ENCODE measurements at places on chromosomes 3 and 15. TPM values are rescaled to one million over a fixed set of nuclear protein-coding genes. Genes with fewer than 3 reads are reported as not detected.

Gene P4HTM
- total RNA-seq: 13.3 TPM

Gene MINDY2
- total RNA-seq: 26.8 TPM

Gene SPESP1
- 4.9 TPM for total RNA-seq

Gene CAMP
- 3.1 TPM for total RNA-seq

Gene SKOR1
- total RNA-seq: under 0.01 TPM

Gene ST8SIA2
- not detected for total RNA-seq

Gene PRSS50
- total RNA-seq: not detected

Gene MYRIP
- total RNA-seq: not detected

Gene GOLGA6L6
- total RNA-seq: not detected

Gene DUOX2
- total RNA-seq: 3.2 TPM

Gene CRYGS
- 1.2 TPM for total RNA-seq

Gene FNDC3B
- 112 TPM for total RNA-seq

Gene SLC51B
- total RNA-seq: not detected

Gene CYP11A1
- 0.07 TPM for total RNA-seq

Gene FGF7
- 0.07 TPM for total RNA-seq

Gene ISL2
- total RNA-seq: 0.14 TPM

Gene TMC3
- total RNA-seq: not detected

Gene FAM219B
- total RNA-seq: 72.1 TPM

Gene CNTN4
- not detected for total RNA-seq

Gene TLE3
- total RNA-seq: 86.7 TPM

Gene KCNMB2
- not detected for total RNA-seq

Gene SNX22
- total RNA-seq: under 0.01 TPM

Gene P2RY1
- total RNA-seq: 22.2 TPM

Gene SLC22A13
- total RNA-seq: 0.43 TPM

Gene GPR149
- not detected for total RNA-seq

Gene SGO1
- total RNA-seq: 0.14 TPM

Gene PSTPIP1
- total RNA-seq: 0.36 TPM

Gene SSR3
- 265 TPM for total RNA-seq

Gene PLCL2
- 5.4 TPM for total RNA-seq

Gene GOLGA6B
- total RNA-seq: not detected

Gene SAMD7
- total RNA-seq: not detected

Gene PATL2
- under 0.01 TPM for total RNA-seq

Gene TMEM158
- total RNA-seq: 2.3 TPM

Gene UCN2
- total RNA-seq: 2.4 TPM

Gene TMEM212
- total RNA-seq: not detected

Gene CAMK2N2
- under 0.01 TPM for total RNA-seq

Gene FAM98B
- total RNA-seq: 8.5 TPM

Gene ZNF621
- total RNA-seq: 24.6 TPM

Gene ANKUB1
- 4.1 TPM for total RNA-seq

Gene PRR20G
- total RNA-seq: not detected

Gene PCOLCE2
- total RNA-seq: 6.3 TPM

Gene TRIM42
- not detected for total RNA-seq

Gene C3orf49
- not detected for total RNA-seq

Data from nasal cavity respiratory epithelium epithelial cell of viscerocranial mucosa (primary cell).